ENCODE measurements at places on chromosomes 5 and 9.

- DNase-seq = no peak
Measured at GRCh38 chr5:178069909-178070308, 43.4 kb upstream of the N4BP3 start.

- DNase-seq = no peak
Measured at GRCh38 chr9:6894135-6894534, 136.4 kb downstream of the KDM4C start.

GRCh38 chr5:172178301-172178987 is 9.6 kb downstream of the STK10 start:
- no peak for DNase-seq

GRCh38 chr5:62477801-62478200 is 65.2 kb downstream of the IPO11 start:
- DNase-seq = no peak

DNA sequence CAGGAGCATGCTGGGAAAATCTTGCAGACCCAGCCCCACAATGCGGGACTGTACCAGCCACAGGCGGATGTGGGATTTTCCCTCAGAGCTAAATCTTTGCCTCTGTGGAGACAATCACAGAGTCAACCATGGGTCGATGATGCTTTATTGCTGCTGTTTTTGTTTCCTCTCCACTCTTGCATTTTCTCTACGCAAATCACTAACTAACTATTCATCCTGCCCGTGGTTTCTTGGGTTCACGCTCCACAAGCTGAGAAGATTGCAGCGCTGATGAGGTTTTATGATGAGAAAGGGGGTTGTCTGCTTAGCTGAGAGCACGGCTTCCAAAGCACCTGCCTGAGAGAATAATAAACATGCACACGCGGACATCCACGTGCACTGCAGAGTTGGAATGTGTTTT is 500.2 kb upstream of the ADAMTS16 start:
- no peak for DNase-seq

GRCh38 chr5:6135977-6136376 is 242.4 kb downstream of the MED10 start:
- DNase-seq = no peak

GRCh38 chr5:134125039-134126015 is 10.8 kb downstream of the TCF7 start:
- DNase-seq = peak; percentile 52

DNA sequence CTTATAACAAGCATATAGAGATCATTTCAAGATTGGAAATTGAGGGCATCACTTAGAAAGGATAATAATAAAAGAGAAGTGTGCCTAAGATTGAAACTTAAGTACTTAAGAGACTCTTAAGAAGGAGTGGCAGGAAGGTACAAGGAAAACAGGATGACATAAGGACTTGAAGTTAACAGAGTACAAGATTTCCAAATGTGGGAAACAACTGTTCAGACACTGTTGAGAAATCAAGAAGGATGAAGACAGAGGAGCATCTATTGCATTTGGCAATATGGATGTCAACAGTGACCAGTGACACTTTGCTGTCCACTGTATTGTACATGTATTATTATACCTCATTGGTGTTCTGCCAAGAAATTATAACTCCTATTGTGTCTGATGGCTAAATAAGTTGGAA is 157.8 kb upstream of the PTGER4 start:
- DNase-seq = no peak

GRCh38 chr9:35627575-35627974 is 9.4 kb upstream of the CD72 start:
- DNase-seq = peak; percentile 3

GRCh38 chr5:90898326-90899013 is 339.9 kb downstream of the ADGRV1 start:
- no peak for DNase-seq

GRCh38 chr9:133457233-133457632 is 2.5 kb upstream of the CACFD1 start:
- no peak for DNase-seq

GRCh38 chr5:151923866-151924476 is 680 bp downstream of the GLRA1 start:
- no peak for DNase-seq

- DNase-seq = no peak
Measured at GRCh38 chr5:57370376-57370775, 112.2 kb downstream of the ACTBL2 start.

DNA sequence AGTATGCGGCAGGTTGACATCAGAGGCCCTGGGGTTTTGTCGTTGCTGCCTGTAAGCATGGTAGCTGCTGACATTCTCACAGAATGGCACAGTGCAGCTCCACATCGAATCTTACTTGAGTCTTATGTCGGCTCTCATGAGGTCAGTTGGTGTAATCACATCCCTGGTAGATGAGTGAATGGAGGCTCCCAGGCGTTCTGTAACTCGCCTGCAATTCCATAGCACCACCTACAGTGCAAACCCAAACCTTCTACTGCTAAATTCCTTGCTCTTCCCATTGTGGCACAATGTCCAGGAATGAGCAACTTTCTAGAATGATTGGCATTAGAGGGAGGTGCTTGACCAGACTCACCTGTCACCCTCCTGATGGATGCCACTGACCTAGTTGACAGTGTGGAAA is 578.4 kb downstream of the CCDC171 start:
- no peak for DNase-seq

GRCh38 chr9:23587433-23587832 is 238.6 kb downstream of the ELAVL2 start:
- peak; percentile 44 for DNase-seq

GRCh38 chr5:177356746-177357145 is 978 bp upstream of the RGS14 start:
- no peak for DNase-seq

DNA sequence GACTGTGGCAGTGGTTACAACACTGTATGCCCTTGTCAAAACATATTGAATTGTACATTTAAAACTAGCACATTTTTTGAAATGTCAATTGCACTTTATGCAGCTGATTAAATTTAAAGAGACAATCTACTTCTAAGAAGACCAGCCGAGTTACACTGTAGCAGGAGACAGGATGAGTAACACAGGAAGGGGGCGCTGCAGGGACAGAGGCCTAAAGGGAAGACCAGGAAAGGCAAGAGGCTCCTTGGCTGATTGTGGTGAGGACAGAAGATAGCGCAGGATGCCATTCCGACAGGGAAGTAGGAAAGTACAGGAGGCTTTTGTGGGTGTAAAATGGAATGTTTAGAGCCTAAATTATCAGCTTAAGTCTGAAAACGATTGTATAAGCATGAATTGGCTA is 28.2 kb upstream of the PPP2R2B start:
- no peak for DNase-seq

DNA sequence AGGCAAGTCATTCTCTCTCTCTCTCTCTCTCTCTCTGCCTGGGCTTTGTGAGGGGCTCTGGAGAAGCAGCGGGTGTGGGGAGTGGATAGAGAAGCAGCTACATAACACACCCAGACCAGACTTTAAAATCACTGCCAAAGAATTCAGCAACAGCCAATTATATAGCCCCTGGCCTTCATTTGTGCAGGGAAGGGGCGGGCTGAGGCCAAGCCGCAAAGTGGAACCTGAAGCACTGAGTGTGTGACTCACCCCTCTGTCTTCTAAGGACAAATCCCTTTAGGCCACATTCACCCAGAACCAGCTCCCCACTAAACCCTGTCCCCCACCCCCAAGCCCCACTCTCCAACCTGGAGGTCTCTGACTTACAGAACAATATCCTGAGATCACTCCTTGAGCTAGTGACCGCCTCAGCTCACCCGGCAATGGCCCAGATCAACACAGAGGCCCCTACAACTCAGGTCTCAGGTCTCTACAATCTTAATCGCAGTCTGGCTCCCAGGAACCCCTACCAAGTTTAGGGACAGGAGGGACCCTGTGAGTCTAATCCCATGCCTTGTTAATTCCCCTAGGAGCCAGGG is 6.0 kb downstream of the B4GALT1 start:
- DNase-seq = peak; percentile 69

DNA sequence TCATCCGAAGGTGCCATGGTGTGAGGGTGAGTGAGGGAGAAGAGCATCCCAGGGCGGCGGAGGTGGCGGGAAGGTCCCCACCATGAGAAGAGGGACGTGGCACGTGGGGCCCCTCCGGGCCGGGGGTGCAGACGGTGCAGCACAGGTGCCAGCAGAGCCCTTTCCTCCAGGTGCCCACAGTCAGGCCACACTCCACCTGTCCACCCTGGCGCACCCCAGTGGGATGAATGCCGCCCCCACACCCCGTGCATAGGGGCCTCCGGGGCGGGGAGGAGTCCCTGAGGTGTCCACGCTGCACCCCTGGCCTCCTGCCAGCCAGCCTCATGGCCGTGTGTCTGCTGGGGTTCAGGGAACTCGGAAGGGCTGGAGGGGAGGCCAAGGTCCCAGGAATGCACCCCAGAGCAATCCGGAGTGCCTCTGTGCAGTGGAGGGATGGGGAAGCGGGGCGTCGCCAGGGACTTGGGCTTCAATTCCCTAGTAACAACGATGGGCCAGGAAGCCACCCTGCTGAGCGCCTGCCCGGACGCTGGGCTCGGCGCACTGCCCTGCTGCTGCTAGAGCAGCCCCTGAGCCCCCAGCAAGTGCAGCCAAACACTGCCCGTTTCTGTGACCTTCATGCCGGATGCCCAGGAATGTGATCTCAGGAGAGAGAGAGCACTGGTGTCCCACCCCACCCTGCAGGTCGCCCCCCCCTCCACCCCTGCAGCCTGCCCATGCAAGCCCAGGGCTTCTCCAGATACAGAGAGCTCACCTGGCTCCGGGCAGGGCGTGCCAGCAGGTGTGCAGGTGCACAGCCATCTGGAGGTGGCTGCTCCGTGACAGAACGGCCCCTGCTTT is 8.8 kb upstream of the NACC2 start:
- DNase-seq = no peak

DNA sequence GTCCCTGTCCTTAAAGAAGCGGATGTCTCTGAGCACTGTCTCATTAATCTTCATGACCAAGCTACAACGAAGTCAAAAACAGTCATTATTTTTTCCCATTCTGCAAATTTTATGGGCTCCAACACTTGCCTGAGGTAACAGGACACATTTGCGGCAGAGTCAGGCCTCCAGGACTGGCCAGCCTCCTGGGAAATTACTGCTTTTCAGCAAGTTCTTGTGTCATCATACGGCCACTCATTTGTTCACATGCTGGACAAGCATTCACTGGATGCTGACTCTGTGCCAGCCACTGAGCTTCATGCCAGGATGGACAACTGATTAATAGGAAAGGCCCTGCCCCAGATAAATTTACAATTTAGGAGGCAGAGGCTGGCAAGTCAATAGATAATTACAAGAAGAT is 305.7 kb downstream of the ACTL7B start:
- no peak for DNase-seq

GRCh38 chr5:60701321-60701968 is 1.5 kb upstream of the DEPDC1B start:
- DNase-seq = no peak

GRCh38 chr5:83377131-83377865 is 94.2 kb upstream of the VCAN start:
- no peak for DNase-seq

- no peak for DNase-seq
Measured at GRCh38 chr5:96961053-96961452, 25.2 kb downstream of the LNPEP start.

- no peak for DNase-seq
Measured at GRCh38 chr9:19809422-19810269, 20.8 kb upstream of the SLC24A2 start.

DNA sequence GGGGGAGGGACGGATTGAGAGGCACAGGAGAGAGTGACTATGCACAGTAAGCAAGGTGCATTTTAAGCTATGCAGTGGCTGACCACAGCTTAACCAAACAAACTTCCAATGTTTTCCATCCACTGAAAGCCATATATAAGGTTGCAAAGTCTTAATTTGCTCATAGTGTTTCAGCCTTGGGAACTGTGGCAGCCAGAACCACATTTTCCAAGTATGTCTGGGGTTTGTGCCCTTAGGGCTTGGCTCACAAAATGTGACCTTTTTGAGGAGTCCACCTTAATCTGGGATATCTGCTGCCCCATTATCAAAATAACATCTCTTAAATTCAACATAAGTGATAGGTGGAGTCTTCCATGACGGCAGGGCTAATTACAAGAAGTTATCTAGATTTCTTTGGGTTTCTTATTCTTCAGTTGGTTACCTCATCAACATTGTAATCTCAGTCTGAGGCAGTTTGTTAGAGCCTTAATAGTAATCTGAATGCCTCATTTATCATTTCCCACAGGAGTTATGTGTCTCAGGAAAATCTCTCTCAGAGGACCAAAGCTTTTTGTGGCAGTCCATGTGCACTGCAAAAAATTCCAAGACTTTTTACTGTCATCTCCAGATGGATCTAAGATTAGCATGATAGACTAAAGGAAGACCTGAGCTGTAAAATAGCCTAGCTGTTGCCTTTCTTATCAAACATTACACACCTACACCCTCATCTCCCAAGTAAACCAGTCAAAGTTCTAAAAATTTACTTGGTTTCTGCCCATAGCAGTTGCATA is 15.2 kb upstream of the UBQLN1 start:
- no peak for DNase-seq

GRCh38 chr9:120886490-120886967 is 9.5 kb upstream of the PHF19 start:
- DNase-seq = peak; percentile 74

DNA sequence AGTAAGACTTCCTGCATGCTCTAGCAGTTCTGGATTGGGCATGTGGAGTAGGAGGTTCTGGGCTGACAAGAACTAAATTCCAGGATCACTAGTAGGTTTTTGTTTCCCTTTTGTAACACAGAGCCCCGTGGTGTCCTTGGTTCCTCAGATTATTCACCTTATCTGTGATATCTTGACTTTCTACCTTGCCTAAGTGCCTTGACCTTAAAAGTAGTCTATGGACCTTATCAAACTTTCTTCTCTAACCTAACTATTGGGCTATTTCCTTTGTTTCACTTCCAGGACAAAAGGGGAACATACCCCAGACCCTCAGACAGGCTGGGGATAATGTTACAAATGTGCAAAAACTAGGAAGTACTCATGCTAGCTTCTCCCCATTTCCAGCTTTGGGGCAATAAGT is 595.3 kb downstream of the PSAT1 start:
- DNase-seq = no peak

DNA sequence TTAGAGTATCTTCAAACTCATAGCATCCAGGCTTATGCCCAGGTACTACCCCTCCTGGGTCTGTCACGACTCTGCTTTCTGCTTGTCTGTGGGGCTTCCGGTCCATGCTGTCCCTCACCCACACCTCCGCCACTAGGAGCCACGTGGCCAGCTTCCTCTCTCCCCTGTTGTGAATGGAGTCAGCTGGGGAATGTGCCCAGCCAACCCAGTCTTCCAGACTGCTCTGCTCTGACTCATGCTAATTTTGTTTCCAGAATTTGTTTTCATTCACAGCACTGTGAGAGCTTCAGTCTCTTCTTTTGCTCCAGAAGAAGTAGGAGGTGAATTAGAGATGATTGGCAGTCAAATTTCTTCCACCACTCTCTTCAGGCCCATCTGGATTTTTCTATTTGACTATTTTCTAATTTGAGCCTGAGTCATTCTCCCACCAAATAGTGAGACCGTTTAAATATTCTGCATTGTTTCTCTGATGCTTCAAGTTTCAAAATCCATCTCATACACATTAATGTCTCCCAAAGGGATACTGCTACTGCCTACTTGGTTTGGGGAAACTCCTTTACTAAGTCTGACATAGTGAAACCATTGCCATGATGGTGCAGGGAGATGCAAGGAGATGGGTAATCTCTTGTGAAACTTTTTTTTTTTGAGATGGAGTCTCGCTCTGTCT is 424.1 kb upstream of the KIF2A start:
- no peak for DNase-seq

All from tibial artery (tissue), 4 donors.